ENCODE measurements at places on chromosomes 2 and 18. TPM values are rescaled to one million over a fixed set of nuclear protein-coding genes. Genes with fewer than 3 reads are reported as not detected.

The NT5DC4 gene
- total RNA-seq = not detected

The ALPG gene
- not detected for total RNA-seq

The FBLN7 gene
- total RNA-seq = 1.0 TPM

The NTSR2 gene
- not detected for total RNA-seq

The KCNJ3 gene
- total RNA-seq = not detected

The ME2 gene
- total RNA-seq = 42.4 TPM

The TTN gene
- total RNA-seq = under 0.01 TPM

The ZNF385B gene
- not detected for total RNA-seq

The DPP4 gene
- total RNA-seq = 5.9 TPM

The HSBP1L1 gene
- total RNA-seq = 11.8 TPM

The POMC gene
- 4.0 TPM for total RNA-seq

The MAP3K19 gene
- total RNA-seq = not detected

The SCTR gene
- total RNA-seq = not detected

The RBKS gene
- 0.89 TPM for total RNA-seq

The ITPRIPL1 gene
- total RNA-seq = 3.7 TPM

The TNS1 gene
- 18.3 TPM for total RNA-seq

The SMAD4 gene
- 64.9 TPM for total RNA-seq

The PDE11A gene
- total RNA-seq = not detected

The EIF2B4 gene
- 37.5 TPM for total RNA-seq

The ARHGAP28 gene
- 7.4 TPM for total RNA-seq

The BZW1 gene
- 218 TPM for total RNA-seq

The MDH1B gene
- total RNA-seq = 0.34 TPM

The WDR12 gene
- 12.9 TPM for total RNA-seq

The KCTD1 gene
- 9.6 TPM for total RNA-seq

The GALR1 gene
- total RNA-seq = not detected

The TUBA4B gene
- not detected for total RNA-seq
